ENCODE measurements at places on chromosomes 11 and 22.

- DNase-seq: no peak
Observed at GRCh38 chr11:122031813-122032212, 84.2 kb downstream of the BLID start.

DNA sequence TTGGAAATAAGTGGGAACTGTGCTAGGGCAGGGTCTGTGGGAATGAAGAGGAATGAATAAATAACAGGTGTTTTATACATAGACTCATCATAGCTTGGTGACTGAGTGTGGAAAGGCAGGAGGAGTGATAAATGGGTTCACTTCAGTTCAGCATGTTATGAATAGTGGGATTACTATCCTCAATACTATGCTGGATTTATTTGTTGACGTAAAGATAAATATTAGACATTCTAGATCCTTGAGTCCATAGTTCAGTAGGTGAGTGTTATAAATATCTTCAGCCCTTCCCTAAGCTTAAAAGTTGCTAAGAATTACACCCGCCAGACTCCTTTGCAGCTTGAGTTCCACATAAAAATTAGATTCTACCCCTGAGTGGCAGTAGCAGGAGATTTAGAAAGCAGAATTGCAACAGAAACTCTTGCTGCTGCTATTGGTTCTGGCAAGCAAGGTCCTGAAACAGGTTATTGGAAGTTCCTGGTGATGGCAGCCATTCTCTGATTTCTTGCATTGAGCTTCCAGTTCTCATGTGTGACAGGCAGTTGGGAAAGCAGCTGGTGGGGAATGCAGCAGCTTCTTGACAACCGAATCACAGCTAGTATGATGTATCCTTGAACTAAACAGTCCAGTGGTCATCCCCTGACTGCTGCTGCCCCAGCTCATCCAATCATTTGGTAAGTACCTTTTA, 1558.9 kb downstream of the FAM181B start:
- DNase-seq: no peak

- no peak for DNase-seq
Observed at GRCh38 chr11:113884361-113884836, 9.0 kb upstream of the USP28 start.

DNA sequence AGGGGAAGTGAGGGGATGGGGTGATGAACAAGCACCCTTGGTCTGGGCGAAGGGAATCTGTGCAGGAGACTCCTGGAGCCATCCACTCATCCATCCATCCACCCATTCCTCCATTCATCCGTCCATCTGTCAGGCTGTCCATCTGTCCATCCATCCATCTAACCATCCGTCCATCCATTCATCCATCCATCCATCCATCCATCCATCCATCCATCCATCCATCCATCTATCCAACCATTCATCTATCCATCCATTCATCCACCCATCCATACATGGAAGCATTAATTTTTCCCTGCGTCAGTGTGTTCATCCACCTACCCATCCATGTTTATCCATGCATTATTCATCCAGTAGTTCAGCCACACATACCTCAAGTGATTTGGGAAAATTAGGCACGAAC, 32.0 kb downstream of the WNT11 start:
- DNase-seq: no peak

GRCh38 chr11:85826116-85826855, 15.3 kb upstream of the SYTL2 start:
- DNase-seq: no peak

DNA sequence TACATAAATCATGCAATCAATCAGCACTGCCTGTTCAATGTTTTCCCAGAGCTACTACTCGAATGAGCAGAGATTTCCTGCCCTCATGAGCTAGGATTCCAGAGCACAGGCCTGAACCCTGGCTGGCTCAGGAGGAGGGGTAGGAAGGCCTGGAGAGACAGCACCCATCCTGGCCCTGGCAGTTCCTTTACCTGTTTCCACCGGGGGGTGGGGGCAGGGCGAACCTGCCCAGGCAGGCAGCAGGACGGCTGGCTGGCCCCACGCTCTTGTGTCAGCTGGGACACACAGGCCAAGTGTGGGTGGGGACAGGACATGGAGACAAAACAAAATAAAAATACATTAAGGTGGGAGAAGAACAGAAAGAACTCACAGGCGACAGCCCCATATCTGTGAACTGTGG, 109.8 kb upstream of the BID start:
- DNase-seq: no peak

DNA sequence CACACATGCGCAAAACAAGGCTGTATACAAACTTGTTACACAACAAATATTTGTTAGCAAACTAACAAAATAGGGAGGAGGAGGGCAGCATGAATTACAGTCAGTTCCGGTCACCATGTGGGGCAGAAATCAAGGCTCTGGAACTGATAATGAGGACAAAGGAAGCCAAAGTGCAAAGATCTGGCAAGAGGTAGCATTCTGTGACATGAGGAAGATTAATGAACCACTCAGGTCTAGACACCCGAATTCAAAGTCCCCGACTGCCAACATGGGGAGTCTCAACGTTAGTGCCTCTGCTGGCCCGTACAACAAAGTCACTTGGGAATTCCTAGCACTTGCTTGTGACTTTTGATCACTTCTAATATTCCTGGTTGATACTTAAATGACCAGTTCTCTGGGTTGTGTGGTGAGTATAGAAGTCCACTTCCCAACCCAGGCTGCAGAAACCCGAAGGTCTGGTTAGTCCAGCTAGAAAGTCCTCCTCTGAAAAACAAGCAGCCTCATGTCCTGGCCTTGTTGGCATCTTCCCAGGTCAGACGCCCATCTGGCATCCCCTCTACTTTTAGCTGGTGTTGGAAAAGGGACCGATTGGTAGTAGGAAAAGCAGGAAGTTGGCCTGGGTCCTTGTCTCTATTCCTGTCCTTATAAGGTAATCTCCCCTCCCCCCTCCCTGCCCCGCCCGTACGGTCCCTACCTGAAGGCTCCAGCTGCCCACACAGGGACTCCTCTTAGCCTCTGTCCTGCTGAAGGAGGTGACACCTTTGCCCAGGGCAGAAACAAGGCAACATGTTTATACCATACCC, 1.6 kb downstream of the SUN2 start:
- DNase-seq: no peak

- DNase-seq: peak; percentile 64
Observed at GRCh38 chr22:41197038-41197972, 7.8 kb upstream of the L3MBTL2 start.

DNA sequence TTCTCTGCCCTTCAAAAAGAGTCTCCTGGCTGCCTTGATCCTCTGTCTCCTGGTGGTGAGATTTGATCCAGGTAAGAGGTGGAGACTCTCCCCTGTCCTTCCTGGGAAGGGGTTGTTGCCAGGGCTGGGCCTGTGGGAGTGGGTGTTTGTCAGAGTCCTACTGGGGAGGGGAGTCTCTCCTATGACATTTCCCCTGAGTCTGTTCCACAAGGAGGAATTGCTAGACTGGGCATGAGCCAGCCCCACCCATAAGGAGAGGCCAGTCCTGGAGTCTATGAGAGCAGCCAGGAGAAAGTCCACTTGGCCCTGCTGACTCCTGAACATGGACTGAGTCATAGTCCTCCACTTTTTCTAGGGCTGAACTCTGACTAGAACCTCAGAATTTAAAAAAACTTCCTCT, 7.4 kb downstream of the PEX26 start:
- DNase-seq: no peak

DNA sequence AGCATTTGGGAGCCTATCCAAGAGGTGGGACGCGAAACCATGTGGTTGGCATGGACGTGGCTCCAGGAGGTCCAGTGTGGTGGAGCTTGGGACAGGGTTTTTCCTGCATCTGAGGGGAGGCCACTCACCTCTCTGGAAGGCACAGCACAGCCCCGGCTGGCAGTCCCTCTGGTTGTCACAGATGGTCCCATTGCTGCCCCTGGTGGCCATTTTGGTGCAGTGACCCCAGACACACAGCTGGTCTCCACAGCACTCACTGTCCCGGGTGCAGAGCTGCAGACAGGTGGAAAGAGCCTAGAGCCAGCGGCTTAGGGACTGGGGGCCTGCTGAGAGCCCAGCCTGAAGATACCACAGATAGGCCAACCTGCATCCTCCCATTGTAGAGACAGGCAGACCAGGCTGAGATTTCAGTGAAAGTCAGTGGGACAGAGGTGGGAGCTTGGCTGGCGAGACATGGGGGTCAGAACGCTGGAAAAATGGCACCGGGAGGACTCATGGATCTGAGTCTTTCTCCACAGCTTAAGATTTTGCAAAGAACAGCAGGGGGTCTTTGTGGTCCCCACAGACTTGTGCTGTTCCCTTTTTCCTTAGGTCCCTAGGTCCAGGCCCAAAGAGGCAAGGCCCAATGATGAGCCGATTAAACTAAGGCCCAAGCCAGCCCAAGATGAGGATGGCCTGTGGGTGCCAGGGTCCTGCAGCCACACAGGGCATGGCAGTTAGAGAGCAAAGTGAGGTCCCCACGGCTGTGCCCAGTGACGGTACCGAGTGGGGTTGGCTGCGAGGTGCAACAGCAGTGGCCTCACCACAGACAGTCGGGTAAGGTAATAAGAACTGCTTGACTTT, 41.4 kb downstream of the DKK3 start:
- peak; percentile 32 for DNase-seq

- no peak for DNase-seq
Observed at GRCh38 chr11:128624269-128625175, 37.2 kb upstream of the ETS1 start.

Data from inflammatory macrophage treated with lipopolysaccharide for 1 hour (primary cell).